Stimulated activated CD4-positive, alpha-beta T cell treated with anti-CD3 and anti-CD28 coated beads, Interleukin-1b, Interleukin-23, amount 100 ng/mL, for 1 hour (primary cell): ENCODE measurements at places on chromosomes 7 and 10.

DNA sequence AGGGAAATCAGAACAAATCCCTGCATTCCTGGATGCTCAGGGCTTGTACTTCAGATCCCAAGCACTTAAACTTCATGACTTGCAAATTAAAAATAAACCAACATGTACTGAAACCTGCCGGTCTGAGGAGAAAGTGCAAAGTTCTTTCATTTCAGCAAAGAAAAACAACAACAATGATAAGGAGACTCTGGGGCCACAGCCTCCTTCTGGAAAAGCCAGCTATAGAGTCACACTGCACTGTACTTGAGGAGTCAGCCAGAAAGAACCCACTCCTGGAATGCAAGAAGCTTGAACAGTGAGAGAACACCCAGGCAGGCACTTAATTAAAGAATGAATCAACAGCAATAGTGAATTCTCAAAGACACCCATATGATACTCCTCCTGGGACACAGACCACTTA, 49.7 kb upstream of the TM9SF3 start:
- DNase-seq = no peak

DNA sequence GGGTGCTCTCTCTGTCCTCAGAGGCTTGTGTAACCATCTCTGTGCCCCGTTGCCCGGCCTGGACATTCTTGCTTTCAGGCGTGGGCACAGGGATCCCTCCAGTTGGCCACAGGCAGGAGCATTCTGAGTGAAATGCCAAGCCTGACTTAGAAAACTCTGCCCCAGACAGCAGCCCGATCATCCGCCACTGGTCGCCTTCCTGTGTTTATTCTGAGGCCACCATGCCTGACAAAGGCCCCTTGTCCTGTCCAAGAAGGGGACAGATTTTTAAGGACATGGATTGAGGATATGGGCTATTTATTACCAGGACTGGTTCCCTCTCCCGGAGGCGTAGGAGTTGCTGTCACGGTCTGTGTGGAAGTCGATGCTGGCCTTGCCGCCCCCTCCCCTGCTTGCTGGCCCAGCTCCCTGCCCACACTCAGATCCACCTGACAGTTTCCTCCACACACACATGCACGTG, 54.3 kb downstream of the SPOCK2 start:
- no peak for DNase-seq

GRCh38 chr7:95951531-95951930, 179.2 kb downstream of the DYNC1I1 start:
- DNase-seq = no peak

DNA sequence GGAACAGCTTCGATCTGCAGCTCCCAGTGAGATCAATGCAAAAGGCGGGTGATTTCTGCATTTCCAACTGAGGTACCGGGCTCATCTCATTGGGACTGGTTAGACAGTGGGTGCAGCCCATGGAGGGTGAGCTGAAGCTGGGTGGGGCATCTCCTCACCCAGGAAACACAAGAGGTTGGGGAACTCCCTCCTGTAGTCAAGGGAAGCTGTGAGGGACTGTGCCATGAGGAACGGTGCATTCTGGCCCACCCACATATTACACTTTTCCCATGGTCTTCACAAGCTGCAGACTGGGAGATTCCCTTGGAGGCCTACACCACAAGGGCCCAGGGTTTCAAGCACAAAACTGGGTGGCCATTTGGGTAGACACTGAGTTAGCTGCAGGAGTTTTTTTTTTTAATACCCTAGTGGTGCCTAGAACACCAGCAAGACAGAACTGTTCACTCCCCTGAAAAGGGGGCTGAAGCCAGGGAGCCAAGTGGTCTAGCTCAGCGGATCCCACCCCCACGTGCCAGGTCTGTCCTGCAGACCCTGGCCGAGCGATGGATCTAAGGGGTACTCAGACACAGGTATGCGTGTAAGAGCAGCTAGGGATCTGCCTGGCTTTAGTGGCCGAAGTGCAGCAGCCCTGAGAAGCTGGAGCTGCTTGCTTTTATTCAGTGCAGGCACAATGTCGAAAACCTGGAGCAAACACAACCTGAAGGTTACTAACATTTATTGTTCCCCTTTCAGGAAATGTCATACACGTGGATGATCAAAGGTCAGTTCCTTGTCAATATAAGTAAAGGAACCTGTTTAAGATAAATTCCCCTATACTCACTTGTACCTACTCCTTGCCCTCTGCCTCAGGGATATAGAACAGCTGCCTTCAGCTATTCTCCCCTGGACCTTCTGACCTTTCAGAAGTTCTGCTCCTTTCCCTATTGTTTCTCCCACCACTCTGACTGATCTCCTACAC, 3.1 kb upstream of the SAMD9 start:
- no peak for DNase-seq

DNA sequence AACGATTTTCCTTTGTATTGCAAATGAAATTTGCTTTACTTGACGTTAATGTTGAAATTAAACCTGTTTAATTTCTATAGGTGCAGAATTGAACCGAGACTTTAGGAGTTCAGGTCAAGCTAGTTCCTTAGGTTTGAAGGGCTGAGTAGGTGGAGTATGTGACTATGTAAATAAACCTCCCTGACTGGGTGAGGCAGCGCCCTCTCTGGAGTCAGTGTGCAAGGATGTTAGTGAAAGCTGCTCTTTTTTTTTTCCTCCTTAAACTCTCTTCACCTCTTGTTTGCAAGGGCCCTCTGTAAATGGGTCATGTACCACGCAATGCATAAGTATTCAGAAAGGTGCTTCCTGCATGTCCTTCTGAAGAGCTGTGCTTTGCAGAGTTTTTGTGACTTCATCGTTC, 33.8 kb downstream of the GALNT17 start:
- no peak for DNase-seq

DNA sequence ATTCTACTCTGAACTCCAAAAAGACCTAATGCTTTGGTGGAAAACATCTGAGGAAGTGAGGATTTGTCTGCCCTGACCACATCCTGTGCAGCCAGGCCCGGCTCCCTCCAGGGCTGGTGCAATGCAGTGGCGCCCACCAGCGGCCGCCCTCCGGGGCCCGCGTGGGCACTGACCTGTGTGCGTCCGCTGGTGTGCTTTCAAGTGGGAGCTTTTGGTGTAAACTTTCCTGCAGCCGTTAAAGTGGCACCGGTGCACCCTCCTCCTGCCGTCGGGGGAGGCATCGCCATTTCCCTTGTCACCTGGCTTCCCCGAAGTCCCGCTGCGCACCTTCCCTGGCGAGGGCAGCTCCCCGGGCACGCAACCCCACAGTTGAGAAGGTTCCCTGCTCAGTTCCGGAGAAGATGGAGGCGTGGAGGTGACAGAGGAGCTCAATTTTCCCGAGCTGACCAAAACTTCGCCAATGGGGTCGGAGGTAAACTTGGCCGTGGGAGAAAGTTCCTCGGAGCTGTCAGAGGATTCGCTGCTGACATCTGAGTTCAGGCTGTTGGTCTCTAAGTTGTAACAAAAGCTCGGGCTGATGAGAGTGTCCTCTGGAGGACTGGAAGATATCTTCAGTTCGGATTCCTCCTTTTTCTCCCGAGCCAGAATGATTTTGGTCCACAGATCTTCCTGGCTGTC, 3.4 kb downstream of the KLF6 start:
- no peak for DNase-seq

DNA sequence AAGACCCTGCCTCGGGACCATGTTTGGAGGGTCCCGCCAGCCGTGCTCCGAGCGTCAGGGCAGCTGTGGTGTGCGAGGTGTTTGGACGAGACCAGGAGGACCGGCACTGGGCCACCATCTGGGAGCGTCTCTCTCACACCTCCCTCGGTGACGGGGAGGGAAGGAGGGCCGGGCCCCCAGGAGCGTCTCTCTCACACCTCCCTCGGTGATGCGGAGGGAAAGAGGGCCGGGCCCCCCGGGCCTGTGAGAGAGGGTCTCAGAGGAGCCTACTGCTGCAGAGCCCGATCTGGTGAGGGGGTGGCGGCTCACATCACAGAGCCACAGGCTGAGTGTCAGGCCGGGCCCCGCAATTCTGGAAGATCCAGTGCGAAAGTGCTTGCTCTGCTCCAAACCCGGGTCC, 65.8 kb upstream of the CFAP46 start:
- no peak for DNase-seq

DNA sequence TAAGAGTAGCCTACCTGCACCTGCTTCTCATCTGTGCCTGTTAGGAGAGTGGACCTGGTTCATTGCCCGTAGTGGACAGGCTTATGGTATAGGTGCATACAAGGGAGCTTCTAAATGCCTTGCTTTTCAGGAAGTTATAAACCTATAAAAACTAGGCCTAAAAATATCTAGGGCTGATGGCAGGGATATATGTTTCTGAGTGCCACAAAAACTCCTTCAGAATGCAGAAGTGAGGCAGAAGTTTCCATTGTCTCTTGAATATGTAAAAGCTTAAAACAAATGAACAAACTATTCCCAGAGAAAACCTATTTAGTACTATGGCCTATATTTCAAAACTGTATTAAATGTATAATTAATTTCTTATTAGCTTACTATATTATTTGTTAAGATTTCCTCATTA, 91.8 kb downstream of the RNLS start:
- DNase-seq = no peak

- no peak for DNase-seq
Observed at GRCh38 chr10:79487296-79488194, 24.8 kb upstream of the EIF5AL1 start.

DNA sequence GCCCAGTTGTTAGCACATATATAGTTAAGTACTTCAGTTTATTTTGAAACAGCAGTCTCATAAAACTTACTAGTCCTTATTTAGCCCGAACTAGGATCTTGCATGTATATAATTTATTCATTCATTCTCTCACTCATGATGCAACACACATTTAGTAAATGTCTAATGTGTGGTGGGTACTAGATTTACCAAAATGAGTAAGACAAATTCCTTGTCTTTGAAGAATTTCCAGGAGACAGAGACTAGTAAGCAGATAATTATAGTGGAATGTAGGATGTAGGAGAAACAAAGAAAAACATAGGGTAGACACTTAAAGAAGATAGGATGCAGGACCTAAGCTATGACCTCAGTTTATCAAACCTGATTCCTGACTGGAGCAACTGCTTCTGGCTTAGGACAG, 120.2 kb upstream of the AMPH start:
- DNase-seq = no peak

DNA sequence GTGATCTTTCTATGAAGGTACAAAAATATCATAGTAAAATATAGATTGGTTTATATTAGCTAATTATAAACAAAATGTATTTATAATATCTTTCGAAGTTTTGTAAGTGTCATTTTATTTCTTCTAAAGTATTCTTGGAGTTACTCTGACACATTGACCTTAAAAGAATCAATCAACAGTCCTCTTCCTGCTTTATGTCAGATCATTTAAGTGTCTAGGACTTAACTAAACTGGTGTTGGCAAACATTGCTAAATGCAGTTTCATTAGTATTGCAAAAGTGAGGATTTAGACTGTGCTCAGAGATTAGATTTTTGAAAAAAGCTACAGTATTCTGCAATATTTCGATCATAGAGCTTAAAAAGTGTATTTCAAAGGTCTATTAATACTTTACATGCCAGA, 10.3 kb downstream of the GLCCI1 start:
- no peak for DNase-seq

DNA sequence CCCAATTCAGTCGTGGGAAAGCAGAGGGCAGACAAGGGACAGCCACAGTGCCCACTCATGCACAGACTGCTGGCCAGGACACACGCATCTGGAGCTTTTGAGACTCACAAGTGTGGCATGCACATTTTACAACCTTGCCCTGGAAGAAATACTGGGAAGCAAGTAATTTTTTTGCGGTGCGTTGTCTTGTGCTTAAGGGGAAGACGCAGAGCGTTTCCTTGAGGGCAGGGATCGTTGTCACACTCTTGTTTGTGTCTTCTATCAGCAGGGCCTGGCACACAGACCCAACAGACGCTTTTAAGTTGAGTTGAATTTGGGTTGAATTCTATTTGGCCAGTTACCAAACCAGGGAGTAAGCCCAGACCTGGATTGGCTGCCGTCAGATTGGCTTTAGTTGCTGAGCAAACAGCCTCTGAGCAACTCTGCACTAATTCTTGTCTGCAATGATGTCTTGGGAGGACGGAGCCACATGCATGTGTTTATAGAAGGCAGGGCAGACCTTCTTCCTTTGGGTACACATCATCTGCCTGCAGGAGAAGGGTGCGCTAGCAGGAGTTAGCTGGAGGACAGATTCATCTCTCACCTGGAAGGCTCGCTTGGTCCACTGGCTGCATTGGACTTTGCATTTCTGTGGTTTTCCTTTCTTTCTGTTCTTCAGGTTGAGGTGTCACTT, 38.4 kb downstream of the IL2RA start:
- DNase-seq = no peak

DNA sequence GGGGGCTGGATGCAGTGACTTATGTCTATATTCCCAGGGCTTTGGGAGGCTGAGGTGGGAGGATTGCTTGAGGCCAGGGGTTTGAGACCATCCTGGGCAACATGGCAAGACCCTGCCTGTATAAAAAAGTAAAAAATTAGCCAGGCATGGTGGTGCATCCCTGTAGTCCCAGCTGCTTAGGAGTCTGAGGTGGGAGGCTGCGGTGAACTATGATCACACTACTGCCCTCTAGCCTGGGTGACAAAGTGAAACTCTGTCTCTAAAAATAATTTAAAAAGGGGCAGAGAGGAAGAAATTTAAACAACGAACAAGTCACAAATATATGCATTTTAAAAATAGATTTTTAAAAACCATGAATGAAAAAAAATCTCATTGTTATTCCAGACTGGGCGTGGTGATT, 46.2 kb upstream of the FEZF1 start:
- DNase-seq = no peak

- DNase-seq = no peak
Observed at GRCh38 chr7:35261476-35262285, 7.8 kb upstream of the TBX20 start.

GRCh38 chr10:11326913-11327616, 284.4 kb downstream of the USP6NL start:
- no peak for DNase-seq

- no peak for DNase-seq
Observed at GRCh38 chr7:115869801-115870200, 160.8 kb downstream of the TFEC start.

- DNase-seq = no peak
Observed at GRCh38 chr10:46522295-46523118, 34.0 kb downstream of the GPRIN2 start.

GRCh38 chr10:132511121-132512051, 26.2 kb upstream of the INPP5A start:
- no peak for DNase-seq

GRCh38 chr10:20682782-20683181, 214.3 kb downstream of the NEBL start:
- DNase-seq = no peak

- no peak for DNase-seq
Observed at GRCh38 chr7:128011131-128011661, 20.0 kb downstream of the LRRC4 start.

GRCh38 chr7:112171673-112172072, 34.5 kb downstream of the DOCK4 start:
- no peak for DNase-seq
